ENCODE measurements at places on chromosomes 7 and 10.

DNA sequence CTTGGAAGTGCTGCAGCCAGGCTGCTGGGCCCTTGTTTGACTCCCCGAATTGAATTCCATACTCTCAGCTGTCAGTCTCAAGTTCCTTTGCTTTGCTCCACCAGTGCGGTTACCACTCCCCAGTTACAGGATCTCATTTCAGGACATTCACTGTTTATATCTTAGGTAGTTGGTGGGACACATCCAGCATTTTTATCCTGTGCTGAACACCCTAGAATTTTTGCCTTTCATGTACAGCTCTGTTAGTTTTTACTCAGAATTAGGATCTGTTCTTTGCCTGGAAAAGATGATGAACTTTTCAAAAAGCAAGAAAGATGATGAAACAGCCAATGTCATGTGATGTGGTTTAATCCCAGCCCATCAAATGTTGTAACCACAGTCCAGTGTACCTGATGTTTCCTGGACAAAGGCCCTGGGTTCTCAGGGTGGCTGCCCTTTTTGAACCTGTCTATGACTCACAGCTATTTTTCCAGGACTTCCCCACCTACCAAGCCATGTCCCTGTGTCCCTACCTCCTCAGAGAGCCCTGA is 149.7 kb downstream of the NOC3L start:
- no peak for DNase-seq

- no peak for DNase-seq
These were observed 13.4 kb downstream of the SLC13A4 start for GRCh38 chr7:135714534-135715009.

DNA sequence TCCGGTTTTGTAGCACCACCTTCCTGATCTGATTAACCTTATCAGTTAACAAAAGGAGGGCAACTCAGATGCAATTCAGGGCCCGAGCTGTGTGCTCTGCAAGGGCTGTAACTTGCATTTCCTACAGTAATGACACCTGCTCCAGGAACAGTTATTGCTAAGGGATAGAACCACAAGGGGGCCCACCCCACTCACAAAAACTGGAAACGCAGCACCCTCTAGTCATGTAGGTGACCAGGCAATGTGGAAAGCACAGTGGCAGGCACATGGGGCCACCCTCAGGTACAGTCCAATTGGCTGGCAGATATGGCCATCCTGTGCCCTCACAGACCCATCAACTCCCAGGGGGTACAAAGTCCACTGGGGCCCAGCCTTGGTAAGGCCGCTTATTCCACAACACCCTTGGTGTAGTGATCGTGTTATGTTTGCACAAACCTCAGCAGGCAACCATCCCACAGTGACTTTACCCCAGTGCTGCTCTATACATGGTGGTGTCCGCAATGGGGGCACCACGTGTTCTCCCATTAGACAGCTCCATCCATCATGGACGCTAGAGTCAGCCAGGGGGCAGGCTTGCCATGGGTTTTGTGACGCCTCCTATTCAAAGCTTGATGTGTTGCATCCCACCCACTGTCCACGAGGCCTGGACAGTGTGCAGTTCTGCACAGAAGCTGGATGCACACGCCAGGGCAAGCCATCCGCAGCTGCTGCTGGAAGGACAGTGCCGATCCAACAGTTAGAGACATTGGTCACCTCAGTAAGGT is 9.4 kb downstream of the RNF133 start:
- no peak for DNase-seq

GRCh38 chr7:32496052-32496813 is 944 bp downstream of the AVL9 start:
- DNase-seq = no peak

DNA sequence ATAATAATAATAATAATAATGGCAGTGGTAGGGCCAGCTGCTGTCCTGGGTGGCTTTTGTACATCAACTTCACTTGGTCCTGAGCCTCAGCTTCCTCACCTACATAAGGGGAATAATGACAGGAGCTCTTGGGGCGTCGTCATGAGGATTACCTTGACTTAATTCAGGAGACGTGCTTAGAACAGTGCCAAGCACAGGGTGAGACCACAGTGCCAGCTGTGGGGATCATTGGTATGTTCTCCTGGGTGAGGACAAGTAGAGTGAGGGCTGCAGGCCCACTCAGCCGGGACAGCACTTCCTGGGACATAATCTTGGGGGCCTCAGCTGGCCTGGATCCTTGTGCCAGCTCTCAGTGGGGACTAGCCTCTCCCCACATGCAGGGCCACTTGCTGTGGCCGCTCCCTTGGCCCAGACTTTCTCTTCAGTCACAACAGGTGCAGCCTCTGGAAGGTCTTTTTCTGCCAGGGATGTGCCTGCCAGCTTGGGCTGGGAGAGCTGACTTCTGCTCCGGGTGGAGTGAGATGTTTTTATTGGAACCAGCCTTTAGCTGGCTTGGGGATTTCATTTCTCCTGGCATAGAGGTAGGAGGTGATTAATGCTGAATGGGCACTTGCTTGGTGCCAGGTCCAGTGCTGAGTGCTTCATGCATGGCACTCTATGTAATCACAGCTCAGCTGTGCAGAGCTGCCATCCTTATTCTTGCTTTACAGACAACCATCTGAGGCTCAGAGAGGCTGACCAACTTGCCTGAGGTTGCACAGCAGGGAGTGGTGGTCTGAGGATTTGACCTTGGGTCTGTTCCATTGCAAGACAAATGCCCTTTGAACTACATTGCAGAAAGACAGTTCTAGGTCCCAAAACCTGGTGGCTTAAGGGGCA is 45.3 kb downstream of the TSPAN15 start:
- no peak for DNase-seq

DNA sequence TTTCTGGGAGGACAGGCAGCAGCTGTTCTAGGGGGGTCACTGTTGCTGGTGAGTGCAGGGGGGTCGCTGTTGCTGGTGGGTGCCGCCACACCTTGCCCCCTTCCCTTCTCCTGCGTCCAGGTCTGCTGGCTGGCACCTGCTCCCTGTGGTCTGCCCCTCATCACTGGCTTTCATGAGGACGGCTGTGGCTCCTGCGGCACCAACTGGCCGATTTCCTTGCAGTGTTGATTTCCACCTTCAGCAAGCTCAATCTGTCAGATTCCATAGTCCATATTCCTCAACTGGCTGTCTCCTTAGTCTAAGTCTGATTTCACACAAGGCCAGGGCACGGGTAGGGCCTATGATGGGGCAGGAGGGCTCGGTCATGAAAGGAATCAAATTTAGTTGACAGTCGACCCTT is 23.4 kb upstream of the GRB10 start:
- DNase-seq = no peak

DNA sequence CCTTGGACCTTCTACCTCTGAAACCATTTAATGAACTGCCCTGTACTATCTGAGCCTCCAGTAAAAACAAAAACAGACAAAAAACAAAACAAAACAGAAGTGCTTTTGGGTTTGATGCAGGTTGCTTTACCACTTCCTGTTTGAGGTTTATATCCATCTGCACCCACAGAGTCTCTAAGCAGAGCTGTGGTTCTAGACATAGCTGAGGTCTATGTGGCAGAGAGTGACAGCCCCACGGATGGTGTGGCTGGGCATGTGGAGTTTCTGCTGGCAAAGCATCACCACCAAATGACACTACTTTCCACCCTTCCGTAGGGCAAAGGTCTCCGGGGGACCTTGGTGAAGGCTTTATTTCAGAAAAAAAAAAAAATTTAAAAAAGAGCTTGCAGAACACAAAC is 754.2 kb downstream of the GRID1 start:
- DNase-seq = no peak

DNA sequence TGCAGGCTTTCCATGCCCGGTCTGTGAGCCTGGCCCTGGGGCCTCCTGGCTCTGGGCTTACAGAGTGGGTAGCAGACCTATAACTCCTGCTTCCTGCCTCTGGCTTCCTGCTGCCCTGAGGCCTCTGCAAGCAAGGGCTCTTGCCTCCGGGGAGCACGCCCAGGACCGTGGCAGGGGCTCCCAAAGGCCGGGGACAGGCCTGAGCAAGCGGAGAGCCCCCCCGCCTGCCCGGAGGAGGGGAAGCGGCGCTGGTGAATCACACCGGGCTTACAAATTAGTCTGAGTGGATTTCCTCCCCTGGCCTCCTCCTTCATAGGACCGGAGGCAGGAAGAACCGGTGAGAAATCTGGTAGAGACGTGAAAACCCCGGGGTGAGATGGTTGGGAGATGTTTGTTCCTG is 1.5 kb upstream of the MYL10 start:
- DNase-seq = no peak

DNA sequence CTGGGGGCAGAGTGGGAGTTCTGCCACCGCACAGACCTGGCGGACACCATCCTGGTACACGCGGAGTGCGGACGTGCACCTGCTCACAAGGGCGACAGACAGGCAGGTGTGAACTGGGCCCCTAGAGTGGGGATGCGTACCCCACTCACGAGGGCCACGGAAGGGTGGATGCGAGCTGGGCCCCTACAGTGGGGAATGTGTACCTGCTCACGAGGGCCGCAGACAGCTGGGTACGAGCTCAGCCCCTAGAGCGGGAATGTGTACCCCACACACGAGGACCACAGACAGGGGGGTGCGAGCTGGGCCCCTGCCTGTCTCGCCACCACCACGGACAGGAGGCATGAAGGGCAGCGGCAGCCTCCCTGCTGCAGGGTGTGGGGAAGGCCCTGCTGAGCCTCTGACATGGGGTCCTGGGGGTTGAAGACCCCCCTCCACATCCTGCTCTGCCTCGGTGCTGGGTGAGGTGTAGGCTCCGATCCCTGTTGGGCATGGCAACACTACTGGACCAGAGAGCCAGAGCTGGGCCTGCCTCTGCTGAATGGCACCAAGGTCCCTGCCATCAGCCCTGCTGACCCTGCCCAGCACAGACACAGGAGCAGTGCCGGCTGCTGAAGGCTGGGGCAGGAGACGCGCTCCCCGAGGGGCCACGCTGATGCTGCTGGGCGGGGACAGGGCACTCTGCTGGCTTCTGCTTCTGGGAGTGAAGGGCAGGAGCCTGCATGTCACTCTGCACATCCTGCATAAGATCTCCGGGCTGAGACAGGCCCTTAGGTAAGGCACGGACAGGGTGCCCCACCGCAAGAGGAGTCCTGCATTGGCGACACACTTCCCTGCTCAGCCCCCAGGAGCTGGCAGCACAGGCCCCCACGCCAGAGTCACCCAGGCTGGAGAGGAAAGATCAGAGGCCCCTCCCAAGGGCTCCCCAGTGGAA is 259.2 kb downstream of the MAD1L1 start:
- no peak for DNase-seq

DNA sequence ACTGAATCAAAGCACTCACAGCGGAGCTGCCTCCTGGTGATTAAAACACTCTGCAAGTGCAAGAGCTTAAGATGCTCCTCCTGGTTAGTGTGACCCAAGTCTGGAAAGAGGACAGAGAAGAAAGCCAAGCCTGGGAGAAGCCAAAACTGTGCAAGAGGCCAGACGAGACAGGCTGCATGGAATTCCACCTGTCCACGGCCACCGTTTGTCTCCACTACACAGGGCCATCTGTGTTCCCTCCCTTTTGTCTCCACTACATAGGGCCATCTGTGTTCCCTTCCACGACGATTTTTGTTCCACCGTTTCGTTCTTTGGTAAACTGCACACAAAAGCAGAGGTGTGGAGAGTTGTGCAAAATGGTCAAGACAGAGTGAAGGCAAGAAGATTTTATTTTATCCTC is 233.0 kb downstream of the DIP2C start:
- DNase-seq = no peak

DNA sequence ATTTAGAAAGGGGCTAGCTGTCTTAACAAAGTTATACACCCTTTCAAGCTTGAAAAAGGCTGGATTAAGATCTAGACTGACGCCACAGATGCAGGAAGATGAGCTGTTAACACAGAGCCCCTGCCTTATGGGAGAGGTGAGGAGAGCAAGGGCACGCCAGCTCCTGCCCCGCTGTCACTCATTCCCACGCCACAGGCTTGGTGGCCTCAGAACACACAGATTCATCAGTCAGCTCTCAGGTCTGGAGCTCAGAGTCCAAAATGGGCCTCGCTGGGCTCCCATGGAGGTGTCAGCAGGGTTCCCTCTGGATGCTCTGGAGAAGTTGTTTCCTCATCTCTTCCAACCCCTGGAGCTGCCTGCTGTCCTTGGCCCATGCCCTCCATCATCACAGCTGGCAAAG is 554.2 kb downstream of the TCERG1L start:
- DNase-seq = no peak

DNA sequence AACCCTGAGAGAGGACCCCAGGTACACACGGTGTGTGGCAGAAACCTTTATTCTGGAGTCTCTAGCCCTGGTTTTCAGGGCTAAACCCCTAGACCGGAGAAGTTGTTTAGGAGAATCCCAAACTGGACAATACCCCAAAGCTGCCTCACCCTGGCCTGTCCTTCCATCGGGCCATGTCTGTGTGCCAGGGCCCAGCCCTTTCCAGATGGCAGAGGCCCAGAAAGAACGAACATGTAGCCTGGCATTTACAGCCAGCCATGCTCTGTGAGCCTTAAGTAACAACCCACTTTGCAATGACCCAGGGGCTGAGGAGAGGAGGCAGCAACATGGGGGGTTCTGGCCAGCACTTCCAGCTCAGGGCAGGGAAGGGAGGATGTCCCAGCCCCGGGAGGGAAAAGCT is 142.1 kb downstream of the NEURL1 start:
- no peak for DNase-seq

GRCh38 chr10:62050346-62050892 is 148.9 kb downstream of the ARID5B start:
- DNase-seq = no peak

DNA sequence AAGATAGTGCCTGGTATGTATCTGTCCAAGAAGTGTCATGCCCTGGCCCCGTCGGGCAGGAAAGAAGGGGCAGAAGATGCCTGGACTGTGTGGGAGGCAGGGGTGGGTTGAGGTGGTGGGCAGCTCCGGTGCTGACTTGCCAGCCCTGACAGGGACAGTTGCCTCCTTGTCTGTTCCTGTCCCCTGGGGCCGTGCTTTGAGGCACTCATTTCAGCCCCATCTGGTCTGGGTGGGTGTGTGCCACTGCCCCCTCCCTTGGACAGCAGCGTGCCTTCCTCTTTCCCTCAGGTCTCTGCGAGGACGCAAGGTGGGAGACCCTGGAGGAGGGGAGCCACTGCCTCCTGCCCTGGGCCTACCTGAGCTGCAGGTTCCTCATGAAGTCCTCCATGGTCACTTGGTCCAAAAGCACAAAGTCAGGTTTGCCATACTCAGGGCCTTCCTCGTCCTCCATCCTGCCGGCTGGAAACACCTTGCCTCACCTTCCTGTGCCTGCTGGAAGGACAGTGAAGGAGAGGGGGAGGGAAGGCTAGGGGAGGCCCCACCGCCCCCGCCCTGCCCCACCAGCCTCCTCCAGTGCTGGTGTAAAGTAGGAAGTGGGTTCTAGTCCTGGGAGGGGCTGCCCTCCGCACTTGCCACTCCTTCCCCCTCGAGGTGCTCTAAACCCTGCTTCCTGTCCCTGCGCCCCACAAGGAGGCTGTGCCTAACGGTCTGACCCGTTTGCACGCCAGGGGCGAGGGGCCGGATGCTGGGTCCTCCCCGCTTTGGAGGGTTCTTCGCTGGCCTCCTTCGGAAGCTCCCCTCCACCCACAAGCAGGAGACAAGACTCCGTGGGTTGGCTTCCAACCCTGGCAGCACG is at the start of gene MYO1G:
TSS of gene MYO1G (minus strand) at position 505 of the 856 bp plus-strand sequence. CDS start at position 451, 54 bp downstream.
- peak; percentile 58 for DNase-seq

DNA sequence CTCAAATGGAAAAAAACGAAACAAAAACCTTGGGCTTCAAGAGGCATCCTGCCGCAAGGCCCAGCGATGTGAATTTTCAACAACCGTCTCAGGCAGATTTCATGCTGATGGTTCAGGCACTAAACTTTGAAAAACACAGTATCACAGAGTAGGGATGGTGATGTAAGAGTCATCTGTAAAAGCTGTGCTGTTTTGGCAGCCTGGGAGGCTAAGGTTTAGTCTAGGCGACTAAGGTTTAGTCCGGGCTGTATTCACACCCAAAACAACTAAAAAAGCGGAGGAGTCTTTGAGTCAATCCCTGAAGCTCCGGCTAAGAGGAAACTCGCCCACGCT is 420 bp upstream of the MINPP1 start:
- no peak for DNase-seq
